Trophoblast cell (in vitro differentiated cells and primary cell): ENCODE measurements at places on chromosomes 7 and 10.
A peak's percentile ranks its signal among the peaks of the same experiment; 100 is the strongest.

GRCh38 chr7:7521259-7521658 lies 14.4 kb downstream of the COL28A1 start:
- H3K27me3 ChIP-seq, result no peaks in the 10 kb centered on the region
- no peaks in the 10 kb centered on the region for H3K36me3 ChIP-seq
- H3K4me1 ChIP-seq, result no peaks in the 10 kb centered on the region
- H3K4me3 ChIP-seq, result no peak overlapping the region
- DNase-seq, result no peak
- H3K27ac ChIP-seq, result no peak overlapping the region

DNA sequence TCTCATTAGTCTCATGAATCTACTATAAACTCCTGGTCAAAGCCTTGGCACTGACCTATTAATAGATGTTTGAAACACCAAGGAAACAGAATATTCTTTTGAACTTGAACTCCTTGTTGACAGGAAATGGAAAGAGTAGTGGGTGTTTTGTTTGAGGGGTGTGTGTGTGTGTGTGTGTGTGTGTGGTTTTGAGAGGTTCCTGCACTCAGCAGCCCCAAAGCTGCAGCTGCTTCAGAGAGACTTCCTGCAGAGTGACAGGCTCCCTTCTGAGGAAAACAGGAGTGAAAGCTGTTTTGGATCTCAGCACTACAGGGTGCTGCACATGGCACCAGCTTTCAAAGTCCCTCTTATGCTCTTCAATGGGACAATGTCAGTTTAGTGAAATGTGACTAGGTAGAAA lies 546.5 kb upstream of the STEAP1 start:
- H3K36me3 ChIP-seq, result no peaks in the 10 kb centered on the region
- no peak overlapping the region for H3K4me3 ChIP-seq
- no peaks in the 10 kb centered on the region for H3K27me3 ChIP-seq
- no peaks in the 10 kb centered on the region for H3K4me1 ChIP-seq
- no peak overlapping the region for H3K27ac ChIP-seq
- no peak for DNase-seq

DNA sequence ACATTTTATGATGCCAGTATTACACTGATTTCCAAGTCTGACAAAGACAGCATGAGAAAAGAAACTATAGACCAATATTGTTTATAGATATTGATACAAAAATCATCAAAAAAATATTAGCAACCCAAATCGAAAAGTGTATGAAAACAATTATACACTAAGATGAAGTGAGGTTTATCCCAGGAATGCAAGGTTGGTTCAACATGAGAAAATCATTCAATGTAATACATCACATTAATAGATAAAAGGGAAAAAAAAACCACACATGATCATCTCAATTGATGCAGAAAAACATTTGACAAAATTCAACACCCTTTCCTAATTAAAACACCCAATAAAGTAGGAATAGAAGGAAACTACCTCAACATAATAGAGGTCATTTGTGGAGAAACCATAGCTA lies 153.9 kb downstream of the DNAJC1 start:
- no peaks in the 10 kb centered on the region for H3K27me3 ChIP-seq
- H3K27ac ChIP-seq, result no peak overlapping the region
- DNase-seq, result no peak
- no peaks in the 10 kb centered on the region for H3K36me3 ChIP-seq
- no peak overlapping the region for H3K4me3 ChIP-seq
- H3K4me1 ChIP-seq, result no peaks in the 10 kb centered on the region

GRCh38 chr10:86074294-86074693 lies 292.3 kb downstream of the GRID1 start:
- H3K27me3 ChIP-seq, result no peaks in the 10 kb centered on the region
- H3K36me3 ChIP-seq, result no peaks in the 10 kb centered on the region
- peaks cover 8% of the 10 kb centered on the region for H3K4me1 ChIP-seq
- no peak for DNase-seq

- H3K36me3 ChIP-seq, result peaks cover 2% of the 10 kb centered on the region
- no peaks in the 10 kb centered on the region for H3K27me3 ChIP-seq
- no peak overlapping the region for H3K27ac ChIP-seq
- H3K4me1 ChIP-seq, result peaks cover 9% of the 10 kb centered on the region
These were observed 76.0 kb upstream of the C1QL3 start for GRCh38 chr10:16597656-16598055.

- no peak overlapping the region for H3K4me3 ChIP-seq
- H3K36me3 ChIP-seq, result no peaks in the 10 kb centered on the region
- H3K27me3 ChIP-seq, result no peaks in the 10 kb centered on the region
- H3K4me1 ChIP-seq, result peaks cover 5% of the 10 kb centered on the region
- no peak for DNase-seq
These were observed 227.0 kb upstream of the AOAH start for GRCh38 chr7:36951257-36951697.

- no peak for DNase-seq
- no peaks in the 10 kb centered on the region for H3K4me1 ChIP-seq
- no peak overlapping the region for H3K27ac ChIP-seq
- H3K4me3 ChIP-seq, result no peak overlapping the region
- no peaks in the 10 kb centered on the region for H3K36me3 ChIP-seq
These were observed 181.9 kb upstream of the TCERG1L start for GRCh38 chr10:131493432-131493831.

DNA sequence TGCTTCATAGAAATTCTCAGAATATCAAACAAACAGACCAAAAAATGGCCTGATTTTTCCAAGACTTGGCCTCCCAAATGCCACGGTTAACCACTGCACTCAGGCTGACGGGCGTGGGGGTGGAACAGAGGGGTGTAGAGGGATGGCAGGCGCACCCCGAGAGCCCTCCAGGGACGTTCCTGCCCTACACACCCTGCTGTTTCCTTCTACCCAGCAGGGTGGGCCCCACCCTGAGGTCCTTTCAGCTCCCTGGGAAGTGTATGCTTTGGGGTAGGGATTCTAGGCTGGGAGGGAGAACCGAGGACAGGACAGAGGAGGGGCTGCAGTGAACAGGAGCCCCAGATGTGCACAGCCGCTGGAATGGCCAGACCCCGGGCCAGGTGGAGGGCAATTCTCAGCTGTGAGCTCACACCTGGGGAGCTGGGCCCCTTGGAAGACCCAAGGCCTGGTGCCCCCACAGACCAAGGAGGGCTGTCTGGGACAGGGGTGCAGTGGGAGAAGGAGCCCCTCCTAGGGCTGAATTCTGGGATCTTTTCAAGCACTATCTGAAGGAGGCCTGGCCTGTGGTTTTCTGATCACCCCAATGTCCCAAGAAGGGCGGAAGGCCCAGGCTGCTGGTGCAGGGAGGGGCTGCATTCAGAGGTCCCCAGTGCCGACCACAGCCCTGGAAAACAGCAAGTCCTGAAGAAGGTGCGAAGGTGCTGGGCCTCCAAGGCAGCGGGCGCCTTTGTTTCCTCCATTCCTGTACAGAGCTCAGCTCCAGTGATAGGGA lies 32.9 kb upstream of the INPP5A start:
- no peak overlapping the region for H3K4me3 ChIP-seq
- H3K27me3 ChIP-seq, result no peaks in the 10 kb centered on the region
- no peak overlapping the region for H3K27ac ChIP-seq
- no peak for DNase-seq
- H3K4me1 ChIP-seq, result no peaks in the 10 kb centered on the region

DNA sequence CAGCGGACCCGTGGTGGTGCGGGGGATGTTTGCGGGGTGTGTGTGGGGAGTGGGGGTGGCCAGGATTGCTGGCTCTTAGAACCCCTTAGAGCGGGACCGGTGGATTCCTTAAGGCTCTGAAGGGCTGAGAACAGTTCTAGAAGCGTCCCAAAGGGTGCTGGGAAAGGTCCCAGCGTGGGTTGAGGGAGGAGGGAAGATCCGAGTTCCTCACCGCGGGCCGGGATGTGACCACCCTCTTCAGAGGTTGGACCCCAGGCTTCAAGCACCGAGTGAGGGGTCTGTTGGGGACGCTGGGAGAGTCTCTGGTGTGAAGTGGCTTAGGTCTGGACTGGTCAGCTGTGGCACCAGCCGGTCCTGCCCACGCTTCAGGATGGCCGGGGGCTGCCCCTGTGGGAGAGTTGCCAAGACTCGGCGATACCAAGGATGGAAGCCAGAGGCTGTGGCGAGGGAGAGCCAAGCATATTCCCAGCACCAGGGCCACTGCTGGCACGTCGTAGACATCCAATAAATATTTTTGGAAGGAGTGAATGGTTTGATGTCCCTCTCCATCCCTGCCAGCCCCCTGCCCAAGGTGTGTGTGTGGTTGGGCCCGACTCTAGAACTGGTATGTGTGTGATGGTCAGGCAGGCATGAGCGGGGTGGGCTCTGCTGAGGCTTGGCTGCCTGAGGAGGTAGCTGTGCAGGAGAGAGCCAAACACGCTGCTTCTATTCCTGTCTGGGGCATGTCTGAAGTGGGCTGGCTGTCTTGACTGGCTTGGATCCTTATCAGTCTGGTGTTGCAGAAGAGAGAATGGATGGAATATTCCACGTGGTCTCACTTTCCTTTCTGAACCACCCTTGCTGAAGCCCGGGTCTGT lies 19.2 kb downstream of the ZNF775 start:
- peak; percentile 11 for DNase-seq
- H3K4me1 ChIP-seq, result peaks cover 42% of the 10 kb centered on the region
- no peak overlapping the region for H3K4me3 ChIP-seq

GRCh38 chr10:101118031-101118430 lies 13.1 kb upstream of the TLX1 start:
- no peaks in the 10 kb centered on the region for H3K36me3 ChIP-seq
- DNase-seq, result no peak
- H3K27ac ChIP-seq, result no peak overlapping the region

- H3K36me3 ChIP-seq, result no peaks in the 10 kb centered on the region
- no peak overlapping the region for H3K27ac ChIP-seq
- no peak for DNase-seq
- H3K4me1 ChIP-seq, result no peaks in the 10 kb centered on the region
- H3K4me3 ChIP-seq, result no peak overlapping the region
These were observed 48.3 kb downstream of the OAT start for GRCh38 chr10:124370426-124370825.

DNA sequence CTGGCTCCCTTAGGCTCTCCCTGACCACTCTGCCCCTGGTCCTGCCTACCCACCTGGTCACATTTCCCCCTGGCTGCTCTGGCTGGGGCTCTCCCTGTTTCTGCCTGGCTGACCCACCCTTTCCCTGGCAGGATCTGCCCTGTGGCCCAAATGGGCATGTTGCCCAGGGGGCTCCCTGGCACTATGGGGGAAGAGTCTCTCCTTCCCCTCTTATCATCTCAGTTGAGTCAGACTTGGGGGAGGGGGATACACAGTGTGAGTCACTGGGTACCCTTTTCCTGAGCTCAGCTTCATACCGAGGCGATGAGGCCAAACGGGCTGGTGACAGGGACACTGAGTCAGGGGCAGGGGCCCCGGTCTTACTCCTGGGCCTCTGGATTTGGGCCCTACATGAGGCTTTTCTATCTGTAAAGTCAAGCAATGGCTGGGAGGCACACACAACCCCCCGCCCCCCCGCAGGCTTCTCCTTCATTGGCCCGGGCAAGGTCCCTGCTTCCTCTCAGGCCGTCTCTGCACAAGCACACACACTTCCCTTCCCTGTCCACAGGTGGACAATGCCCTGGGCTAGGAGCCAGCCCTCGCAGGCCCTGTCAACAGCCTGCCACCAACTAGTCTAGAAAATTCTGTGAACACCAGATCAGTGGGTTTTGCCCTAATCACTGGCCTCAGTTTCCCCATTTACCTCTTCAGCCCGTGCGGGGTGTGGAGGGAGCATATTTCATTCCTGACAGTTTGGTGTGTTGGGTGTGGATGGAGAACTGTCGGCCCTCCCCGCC lies 627 bp upstream of the FLNC start:
- H3K4me1 ChIP-seq, result peaks cover 32% of the 10 kb centered on the region
- no peak overlapping the region for H3K4me3 ChIP-seq
- H3K27ac ChIP-seq, result peak overlapping the region; percentile 78
- H3K27me3 ChIP-seq, result no peaks in the 10 kb centered on the region
- H3K36me3 ChIP-seq, result peaks cover under 1% of the 10 kb centered on the region
- no peak for DNase-seq

- no peaks in the 10 kb centered on the region for H3K36me3 ChIP-seq
- H3K27me3 ChIP-seq, result no peaks in the 10 kb centered on the region
- no peak overlapping the region for H3K4me3 ChIP-seq
- no peaks in the 10 kb centered on the region for H3K4me1 ChIP-seq
- no peak for DNase-seq
These were observed 39.9 kb downstream of the CABCOCO1 start for GRCh38 chr10:61702584-61702983.

DNA sequence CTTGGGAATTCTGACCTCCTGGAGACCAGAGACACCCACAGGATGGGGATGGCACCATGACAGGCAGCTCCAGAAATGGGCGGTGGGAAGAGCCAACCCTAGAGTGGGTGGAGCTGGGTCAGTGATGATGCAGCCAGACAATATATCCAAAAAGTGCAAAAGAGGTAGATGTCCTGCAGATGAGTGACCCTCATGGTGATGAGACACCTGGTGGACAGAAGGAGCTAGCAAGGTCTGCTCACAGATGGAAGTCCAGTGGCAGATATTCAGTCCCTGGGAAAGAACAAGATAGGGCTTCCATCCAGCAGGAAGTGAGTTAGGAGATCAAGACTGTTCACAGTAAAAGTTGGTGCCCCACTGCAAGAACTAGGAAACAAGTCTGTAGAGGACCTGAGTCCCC lies 19.2 kb upstream of the GRB10 start:
- no peaks in the 10 kb centered on the region for H3K27me3 ChIP-seq
- no peak overlapping the region for H3K27ac ChIP-seq
- H3K4me1 ChIP-seq, result no peaks in the 10 kb centered on the region
- no peaks in the 10 kb centered on the region for H3K36me3 ChIP-seq
- no peak overlapping the region for H3K4me3 ChIP-seq

DNA sequence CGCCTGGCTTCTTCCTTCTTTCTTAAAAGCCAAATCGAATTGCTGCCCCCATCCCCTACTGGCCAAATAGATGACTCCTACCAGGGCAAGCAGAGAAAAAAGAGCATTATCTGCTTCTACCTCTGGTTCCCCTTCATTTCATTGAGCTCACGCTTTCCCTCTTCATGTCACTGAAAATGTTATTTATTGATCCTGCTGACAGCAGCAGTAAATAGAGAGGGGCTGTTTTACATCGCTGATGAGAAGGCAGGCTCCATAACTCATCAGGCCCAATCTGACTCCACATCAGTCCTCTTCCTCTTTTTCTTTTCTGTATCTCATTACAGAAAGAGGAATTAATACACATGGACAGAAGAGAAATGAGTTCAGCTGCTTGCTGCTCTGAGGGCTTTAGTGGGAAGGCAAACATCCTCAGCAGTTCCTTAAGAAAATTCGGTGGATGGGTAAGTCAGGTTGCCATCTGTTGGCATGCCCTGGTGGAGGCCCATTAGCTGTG lies 904.1 kb downstream of the KCNMA1 start:
- no peak overlapping the region for H3K27ac ChIP-seq
- H3K4me1 ChIP-seq, result no peaks in the 10 kb centered on the region
- DNase-seq, result no peak
- no peaks in the 10 kb centered on the region for H3K36me3 ChIP-seq
- H3K4me3 ChIP-seq, result no peak overlapping the region

DNA sequence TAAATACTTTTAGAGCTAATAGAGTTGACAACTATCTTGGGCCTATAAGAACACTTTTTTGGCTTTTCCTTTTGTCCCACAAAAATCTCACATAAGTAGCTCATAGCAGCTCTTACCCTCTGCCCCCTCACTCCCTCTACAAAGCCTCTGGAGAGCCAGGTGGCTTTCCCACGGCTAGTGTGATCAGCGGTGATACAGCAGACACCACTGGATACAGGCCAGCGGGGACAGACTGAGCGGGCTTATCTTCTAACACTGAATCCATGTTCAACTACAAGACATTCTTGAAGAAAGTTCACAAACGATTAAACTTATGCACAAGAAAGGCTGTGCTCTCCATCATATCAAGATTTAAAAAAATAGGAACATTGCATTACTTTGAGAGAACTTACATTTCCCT lies 377.2 kb downstream of the PARD3 start:
- no peak for DNase-seq
- no peak overlapping the region for H3K27ac ChIP-seq
- H3K36me3 ChIP-seq, result no peaks in the 10 kb centered on the region
- no peak overlapping the region for H3K4me3 ChIP-seq
- no peaks in the 10 kb centered on the region for H3K4me1 ChIP-seq

GRCh38 chr10:70753026-70753663 lies 32.0 kb downstream of the TBATA start:
- DNase-seq, result no peak
- H3K4me3 ChIP-seq, result no peak overlapping the region
- peaks cover 3% of the 10 kb centered on the region for H3K4me1 ChIP-seq
- no peak overlapping the region for H3K27ac ChIP-seq
